ENCODE measurements at places on chromosomes 16 and 17.

- no peak for DNase-seq
These were observed 25.4 kb downstream of the MPP2 start for GRCh38 chr17:43881758-43882505.

DNA sequence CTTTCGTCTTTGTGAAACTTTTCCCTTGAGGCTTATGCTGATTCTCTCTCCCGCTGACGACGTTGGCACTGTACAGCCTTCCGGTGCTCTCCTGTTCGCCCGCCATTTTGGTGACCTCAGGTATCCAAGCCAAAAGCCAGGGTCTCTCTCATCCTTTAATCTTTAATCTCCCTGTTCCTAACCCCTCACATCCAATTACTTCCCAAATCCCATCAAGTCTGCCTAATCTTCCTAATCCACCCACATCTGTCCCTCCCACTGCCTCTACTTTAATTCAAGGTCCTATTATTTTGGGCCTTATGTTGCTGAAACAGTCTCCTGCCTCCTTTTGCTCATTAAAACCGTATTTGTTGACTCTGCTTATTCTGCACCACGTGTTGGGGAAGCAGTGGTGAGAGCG, 7.3 kb downstream of the WRAP53 start:
- no peak for DNase-seq

GRCh38 chr17:1658100-1658499, 8.4 kb upstream of the RILP start:
- DNase-seq: no peak

DNA sequence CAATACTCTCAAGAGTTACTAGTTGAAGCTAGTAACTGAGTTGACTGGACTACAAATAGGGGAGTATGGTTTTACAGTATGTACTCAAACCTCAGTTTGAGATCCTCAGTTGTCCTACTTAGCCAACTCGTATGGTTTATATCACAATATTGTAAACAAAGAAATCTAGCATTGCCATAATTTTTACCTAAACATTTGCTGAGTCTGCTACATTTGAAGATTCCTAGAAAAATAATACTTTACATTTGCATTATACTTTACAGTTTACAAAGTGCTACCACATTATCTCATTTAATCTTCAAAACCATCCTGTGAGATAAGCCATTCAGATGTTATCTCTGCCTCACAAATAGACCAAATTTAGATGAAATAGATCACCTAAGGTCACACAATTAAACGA, 16.3 kb downstream of the CBX1 start:
- DNase-seq: no peak

- no peak for DNase-seq
These were observed 55.7 kb downstream of the SREBF1 start for GRCh38 chr17:17780922-17781590.

- DNase-seq: no peak
These were observed 56.4 kb downstream of the ABR start for GRCh38 chr17:1123393-1123831.

DNA sequence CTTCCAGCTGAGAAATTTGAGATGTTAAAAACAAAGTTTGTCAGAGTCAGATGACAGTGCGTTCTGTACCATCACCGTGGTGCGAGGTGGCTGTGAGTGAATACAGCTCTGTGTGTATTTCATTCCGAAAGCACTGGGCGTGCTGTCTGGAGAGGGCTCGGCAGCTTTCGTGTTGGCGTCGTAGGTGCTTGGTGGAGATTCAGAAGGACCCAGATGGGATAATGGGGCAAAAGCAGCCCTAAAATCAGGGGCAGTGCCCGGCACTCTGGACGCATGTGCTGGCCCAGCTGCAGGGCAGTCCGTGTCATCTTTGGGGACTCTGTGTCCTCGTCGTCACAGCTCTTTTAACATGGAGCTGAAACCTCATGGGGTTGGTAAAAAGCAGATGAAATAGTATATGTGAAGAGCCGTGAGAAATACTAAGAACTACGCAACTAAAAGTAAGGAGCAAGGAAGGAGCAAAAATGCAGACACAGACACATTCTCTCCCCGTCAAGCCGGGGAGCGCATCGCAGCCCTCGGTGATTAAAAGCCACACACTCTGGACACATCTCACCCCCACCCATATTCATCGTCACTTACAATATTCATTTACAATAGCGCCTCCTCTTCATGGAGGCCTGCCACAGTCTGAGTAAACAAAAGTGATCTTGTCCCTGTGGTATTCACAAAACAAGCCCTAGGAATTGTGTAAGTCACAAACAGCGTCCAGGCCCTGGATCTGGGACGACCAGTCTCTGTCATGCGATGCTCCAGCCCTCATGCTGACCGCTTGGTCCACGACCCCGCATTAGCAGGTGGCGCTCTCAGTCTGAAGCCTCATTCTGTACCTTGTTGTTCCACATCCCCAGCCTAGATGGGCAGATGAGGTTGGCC, 206.7 kb downstream of the RPTOR start:
- no peak for DNase-seq

GRCh38 chr17:57256708-57257112, 387 bp downstream of the MSI2 start:
- no peak for DNase-seq

GRCh38 chr16:9225527-9226316, 134.3 kb downstream of the HAPSTR1 start:
- DNase-seq: no peak

GRCh38 chr16:2472488-2472864, 1.4 kb downstream of the NTN3 start:
- DNase-seq: no peak

GRCh38 chr16:2830355-2830695, 222 bp downstream of the ZG16B start:
- DNase-seq: no peak

- no peak for DNase-seq
These were observed 6.5 kb upstream of the LLGL1 start for GRCh38 chr17:18218756-18219415.

DNA sequence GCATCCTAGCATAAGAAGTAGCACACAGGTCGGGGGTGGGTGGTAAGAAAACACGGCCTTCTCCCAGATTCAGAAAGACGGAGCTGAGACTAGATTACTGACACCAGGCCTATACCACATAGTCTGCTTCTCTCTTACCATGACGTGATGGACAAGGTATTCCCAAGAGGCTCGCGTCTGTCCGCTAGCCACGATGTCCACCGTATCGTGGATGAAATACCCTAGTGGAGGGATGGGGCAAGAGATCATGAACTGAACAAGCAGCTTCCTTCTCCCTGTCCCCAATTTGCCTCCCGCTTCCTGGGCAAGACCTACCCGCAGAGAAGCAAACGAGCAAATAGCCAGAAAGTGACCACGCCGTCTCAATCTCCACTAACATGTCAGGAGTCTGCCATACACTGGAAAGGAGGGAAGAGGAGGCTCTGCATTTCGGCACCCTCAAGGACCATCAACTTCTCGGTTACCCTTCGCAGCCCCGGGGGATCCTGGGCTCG, 820 bp downstream of the TLCD1 start:
- DNase-seq: no peak

DNA sequence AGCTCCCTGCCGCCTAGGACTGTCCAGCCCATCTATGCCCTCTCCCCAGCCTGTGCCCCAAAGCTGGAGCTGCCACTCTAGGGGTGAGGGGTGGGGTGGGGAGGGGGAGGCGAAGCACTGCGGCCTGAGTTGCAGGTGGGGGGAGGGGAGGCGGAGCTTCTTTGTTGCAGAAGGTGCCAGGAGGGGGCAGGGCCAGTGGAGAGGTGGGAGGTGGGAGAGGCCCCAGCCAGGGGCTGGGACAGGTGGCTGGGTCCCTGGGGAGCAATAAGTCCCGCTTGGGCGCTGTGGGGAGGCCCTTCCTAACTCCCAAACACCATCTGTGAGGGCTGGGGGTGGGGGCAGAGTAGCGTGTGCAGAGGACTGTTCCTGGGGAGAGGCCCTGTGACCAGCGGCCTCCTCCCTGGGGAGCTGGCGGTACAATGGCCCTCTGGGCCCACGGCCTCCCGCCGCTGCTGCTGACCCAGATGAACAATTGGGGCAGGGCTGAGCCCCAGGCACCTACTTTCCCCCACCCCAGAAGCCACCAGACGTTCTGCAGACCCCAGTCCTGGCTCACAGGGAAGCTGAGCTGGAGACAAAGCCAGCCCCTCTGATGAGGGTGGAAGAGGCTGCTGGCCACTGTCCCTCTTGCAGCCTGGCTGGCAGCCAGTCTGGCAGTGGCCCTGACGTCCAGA, 2.2 kb upstream of the NTN3 start:
- DNase-seq: no peak

DNA sequence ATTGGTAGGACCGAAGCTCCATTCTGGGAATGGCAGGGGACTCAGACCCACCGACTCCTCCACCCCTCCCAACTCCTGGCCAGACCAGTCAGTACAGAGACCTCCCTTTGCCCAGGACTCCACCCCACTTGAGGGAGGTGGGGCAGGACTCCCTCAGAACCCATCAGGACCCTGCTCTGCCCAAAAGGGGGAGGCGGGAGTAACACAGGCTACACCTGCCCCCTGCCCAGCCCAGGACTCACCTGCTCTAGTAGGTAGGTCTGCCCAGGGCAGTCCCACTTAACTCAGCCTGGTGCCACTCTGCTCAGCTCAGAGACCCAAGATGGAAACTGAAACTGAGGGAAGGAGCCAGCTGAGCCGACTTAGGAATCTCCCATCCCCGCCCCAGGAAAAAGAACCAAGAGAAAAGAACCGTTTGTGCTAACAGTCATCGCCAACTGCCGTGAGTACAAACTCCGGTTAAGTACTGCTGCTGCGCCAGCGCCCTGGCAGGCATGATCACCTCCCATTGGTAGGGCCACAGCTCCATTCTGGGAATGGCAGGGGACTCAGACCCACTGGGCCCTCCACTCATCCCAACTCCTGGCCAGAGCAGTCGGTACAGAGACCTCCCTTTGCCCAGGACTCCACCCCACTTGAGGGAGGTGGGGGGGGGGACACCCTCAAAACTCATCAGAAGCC, 503 bp downstream of the DHX58 start:
- DNase-seq: peak; percentile 27

GRCh38 chr17:60193482-60193881, 43.7 kb downstream of the CA4 start:
- DNase-seq: no peak

DNA sequence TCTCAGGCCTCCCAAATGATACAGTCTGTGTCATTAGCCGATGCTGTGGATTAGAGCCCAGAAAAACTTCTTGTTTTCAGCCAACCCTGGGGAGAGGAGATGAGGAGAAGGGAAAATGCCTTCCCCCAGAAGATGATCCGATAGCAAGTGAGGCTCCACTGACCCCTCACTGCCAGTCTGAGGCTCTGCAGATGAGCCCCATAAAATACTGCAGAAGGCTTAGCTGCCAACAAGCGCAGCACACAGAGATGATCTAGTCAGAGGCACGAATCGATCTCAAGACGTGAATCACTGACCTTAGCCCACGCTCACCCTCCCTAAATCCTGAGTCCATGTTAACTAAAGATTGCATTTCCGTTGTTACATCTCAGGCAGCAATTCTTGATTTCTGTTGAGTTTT, 31.5 kb downstream of the SALL1 start:
- no peak for DNase-seq
